ENCODE measurements at places on chromosomes 7 and 10.

DNA sequence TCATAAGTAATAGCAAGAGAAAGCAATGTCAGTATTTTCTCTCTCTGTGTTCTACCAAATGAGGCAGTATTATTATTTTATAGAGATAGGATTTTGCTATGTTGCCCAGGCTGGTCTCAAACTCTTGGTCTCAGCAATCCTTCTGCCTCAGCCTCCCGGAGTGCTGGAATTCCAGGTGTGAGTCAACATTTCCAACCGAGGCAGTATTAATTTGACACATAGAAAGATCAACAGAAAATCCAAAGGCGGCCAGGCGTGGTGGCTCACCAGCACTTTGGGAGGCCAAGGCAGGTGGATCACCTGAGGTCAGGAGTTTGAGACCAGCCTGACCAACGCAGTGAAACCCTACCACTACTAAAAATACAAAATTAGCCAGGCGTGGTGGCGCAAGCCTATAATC is 71.8 kb downstream of the SMURF1 start:
- no peak for DNase-seq

GRCh38 chr7:87146740-87147386 is 5.4 kb upstream of the DMTF1 start:
- DNase-seq = no peak

GRCh38 chr7:4168541-4168940 is 513.6 kb upstream of the FOXK1 start:
- DNase-seq = no peak

DNA sequence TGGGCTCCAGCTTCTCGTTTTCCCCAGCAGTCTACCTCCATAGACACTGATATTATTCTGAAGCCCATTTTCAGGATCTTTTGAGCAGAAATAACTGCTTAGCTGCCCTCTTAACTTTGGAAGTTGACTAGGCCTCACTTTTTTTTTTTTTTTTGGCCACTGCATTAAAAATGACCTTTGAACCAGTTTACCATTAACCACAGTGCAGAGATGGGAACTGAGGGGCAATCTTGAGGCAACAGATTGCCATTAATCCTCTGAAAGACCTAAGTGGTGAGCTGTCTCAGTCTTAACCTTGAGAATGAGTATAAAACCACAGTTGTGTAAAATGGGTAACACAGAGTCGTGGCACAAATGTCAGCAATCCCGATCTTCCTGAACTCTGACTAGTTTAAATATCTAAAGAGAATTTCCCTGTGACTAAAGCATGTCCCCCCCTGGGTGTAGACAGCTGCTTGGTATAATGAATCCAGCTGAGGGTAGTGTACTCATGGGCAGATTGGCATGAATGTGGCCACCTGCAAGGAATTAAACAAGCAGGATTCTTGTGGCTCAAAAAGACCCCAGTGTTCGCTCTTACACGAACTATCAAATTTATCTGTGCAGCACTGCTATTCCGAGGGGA is 46.1 kb upstream of the FMC1 start:
- DNase-seq = no peak

DNA sequence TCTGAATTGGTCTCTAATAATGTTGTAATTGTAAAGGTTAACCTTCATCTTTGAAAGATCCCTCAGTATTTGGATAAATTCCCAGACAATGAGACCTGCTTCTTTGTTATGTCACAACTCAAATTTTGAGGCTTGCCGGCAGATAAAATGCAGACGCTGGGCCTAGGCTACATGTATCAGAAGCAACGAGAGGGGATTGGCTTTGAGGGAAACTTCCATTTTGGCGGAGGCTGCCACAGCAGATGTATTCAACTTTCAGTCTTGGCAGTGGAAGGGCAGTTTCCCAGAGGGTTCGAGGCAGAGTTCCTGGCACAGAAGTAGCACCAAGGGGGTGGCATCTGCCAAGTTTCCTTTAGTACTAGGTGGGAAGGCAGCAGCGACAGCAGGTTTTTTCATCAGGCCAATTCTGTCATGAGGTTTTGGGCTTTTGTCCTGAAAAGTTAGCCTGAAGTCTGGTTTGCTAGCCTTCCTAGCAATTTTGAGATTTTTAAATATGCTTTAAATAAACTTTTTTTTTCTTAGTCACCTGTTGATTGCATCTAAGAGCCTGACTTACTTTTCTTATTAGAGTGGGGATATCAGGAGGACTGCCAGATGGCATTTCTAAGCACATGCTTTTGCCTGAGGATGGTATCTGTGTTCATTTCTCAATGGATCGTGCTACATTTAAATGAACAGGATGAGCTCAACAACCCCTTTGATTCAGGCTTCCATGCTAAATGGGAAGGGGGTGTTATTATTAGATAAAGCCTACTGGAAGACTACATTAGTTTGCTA is 89.5 kb upstream of the FAM3C start:
- no peak for DNase-seq

GRCh38 chr10:17872191-17873091 is 63.3 kb downstream of the MRC1 start:
- DNase-seq = no peak

GRCh38 chr7:110800984-110801383 is 289.9 kb upstream of the LRRN3 start:
- DNase-seq = no peak

- DNase-seq = no peak
These were observed 378.0 kb upstream of the SEMA3D start for GRCh38 chr7:85564861-85565260.

All from stimulated activated CD4-positive, alpha-beta T cell treated with anti-CD3 and anti-CD28 coated beads, Interleukin-2, amount 100 ng/mL, for 24 hours (primary cell).